ENCODE measurements at places on chromosomes 5 and 9. TPM values are rescaled to one million over a fixed set of nuclear protein-coding genes. Genes with fewer than 3 reads are reported as not detected.
A peak's percentile ranks its signal among the peaks of the same experiment; 100 is the strongest.

CDC14B gene
- 16.0 TPM for total RNA-seq

KIF12 gene
- total RNA-seq: not detected

PCYOX1L gene
- 11.4 TPM for total RNA-seq

CNTNAP3 gene
- 3.9 TPM for total RNA-seq

CTSL gene
- 1,987 TPM for total RNA-seq

DNA sequence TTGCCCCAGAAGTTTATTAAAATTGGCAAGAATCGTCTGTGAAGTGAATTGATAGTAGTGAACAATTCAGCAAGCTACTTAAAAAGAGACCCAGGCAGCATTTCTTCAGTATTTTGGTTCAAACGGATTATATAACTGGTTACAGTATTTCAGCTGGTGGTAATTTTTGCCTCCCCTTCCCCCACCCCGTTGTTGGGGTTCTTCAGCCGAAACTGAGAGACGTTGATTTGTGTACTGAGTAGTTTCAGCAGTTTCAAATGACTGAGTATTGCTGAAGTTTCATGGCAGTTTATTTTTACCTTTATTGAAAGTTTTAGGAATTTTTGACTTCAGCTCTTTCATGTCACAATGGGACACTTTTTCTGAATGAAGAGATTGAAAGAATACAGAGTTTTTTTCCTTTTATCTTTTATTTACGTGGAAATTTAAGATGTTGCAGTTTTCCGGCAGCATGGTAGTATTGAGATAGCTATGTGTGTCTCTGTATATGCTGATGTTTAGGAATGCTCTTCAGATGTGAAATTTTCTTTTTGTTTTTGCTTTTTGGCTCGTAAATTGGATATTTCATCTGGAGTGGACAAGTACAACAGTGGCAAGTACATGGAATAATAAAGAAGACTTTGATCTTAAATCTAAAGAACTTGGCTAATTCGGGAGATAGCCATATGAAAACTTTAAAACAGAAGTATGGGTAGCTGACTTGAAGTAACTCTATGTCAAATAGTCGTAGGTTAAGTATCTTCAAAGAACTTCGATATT lies 1.9 kb downstream of the GPBP1 start:
- DNase-seq: no peak

DNA sequence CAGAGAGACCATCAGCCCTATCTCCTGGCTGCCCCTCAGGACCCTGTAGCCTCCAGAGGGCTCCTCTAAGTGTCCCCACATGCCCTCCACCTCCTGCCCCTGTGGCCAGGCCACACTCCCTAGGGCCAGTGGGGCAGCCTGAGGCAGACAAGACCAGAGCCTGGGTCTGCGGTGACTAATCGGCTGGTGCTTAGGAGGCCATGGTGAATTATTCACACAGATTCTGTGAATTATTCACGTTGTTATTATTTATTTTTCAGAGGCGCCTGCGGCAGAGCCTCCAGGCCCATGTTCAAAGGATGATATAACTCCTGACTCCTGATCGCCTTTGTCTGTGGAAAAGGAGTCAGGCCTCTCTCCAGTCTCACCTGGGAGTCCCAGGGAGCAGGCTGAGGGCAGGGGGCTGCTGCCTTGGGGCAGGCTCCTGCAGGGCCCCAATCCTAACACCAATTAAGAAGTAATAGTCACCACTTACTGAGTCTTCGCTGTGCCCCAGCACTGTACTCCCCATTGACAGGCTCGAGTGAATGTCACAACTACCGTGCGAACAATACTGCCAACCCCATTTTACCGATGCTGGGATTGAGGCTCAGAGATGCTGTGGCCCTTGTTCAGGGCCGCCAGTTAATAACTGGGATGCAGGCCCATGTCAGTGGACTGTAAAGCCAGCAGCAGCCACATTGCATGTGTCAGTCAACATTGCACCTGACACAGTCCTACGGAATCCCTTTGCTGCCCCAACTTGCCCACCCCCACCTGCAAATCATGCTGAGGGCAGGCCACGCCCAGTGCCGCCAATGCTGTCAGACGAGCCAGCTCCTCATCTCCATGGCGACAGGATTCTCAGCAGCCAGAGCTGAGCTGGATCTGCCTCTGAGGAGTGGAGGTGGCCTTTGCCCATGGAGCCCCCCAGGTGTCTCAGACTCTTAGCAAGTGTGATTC lies 94.9 kb downstream of the PCDH1 start:
- DNase-seq: no peak

DNA sequence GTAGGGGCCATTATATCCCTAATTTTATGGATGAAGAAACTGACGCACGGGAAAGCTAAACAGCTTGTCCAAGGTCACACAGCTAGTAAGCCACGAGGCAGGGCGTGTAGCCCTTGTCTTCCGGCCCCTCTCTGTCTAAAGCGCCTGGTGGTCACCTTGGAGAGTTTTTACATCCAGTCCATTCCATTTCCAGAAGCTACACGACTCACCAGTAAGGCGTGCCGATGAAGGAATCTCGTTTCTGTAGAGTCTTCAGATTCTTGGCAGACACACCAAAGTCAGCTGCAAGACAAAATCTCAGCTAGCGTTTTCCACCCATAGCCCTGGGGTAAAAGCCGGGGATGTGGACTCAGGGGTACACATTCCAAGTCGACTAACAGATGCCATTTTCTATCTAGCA lies 80.5 kb downstream of the STK10 start:
- no peak for DNase-seq

GRCh38 chr5:107937204-107937603 lies 266.5 kb upstream of the EFNA5 start:
- DNase-seq: no peak

- DNase-seq: peak; percentile 49
Observed at GRCh38 chr5:14153932-14154731, 11.0 kb downstream of the TRIO start.

DNA sequence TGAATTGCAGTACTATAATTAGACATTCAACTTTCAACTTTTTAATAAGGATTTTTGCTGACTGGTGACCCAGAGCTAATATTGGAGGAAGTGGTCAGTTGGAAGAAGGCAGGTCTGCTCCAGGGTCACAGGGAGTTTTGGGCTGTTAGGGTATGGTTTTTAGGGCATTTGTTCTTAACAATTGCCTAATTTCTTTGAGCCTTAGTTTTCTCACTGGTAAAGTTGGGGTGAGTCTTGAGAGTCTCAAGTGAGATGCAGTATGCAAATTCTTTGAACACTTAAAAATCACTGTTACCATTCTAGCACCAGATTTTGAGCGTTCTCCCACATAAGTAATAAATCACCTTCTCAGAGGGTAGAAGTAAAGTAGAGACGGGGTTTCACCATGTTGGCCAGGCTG lies 50.9 kb downstream of the RMI1 start:
- no peak for DNase-seq

DNA sequence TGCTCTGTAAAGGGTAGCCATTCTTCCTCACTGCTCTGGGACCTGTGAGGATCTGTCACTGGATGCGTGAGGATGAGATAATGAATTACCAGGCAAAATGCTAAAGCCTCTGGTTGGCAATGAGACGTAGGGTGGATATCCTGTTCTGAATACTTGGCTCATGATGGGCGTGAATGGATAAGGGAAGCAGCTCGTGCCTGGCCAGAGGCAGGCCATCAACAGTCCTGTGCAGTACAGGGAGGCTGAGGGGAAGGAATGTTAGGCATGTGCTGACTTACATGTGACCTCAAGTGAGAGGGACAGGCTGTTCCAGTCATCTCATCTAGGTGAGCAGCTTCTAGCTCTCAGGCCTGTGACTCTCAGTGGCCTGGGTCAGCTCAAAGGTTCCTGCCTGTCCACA lies 172.8 kb downstream of the CARTPT start:
- no peak for DNase-seq

- no peak for DNase-seq
Observed at GRCh38 chr9:137448602-137448962, 7.4 kb upstream of the ENTPD8 start.

GRCh38 chr5:151222790-151223446 lies 974 bp downstream of the CCDC69 start:
- DNase-seq: no peak
